ENCODE measurements at places on chromosomes 5 and 9.

DNA sequence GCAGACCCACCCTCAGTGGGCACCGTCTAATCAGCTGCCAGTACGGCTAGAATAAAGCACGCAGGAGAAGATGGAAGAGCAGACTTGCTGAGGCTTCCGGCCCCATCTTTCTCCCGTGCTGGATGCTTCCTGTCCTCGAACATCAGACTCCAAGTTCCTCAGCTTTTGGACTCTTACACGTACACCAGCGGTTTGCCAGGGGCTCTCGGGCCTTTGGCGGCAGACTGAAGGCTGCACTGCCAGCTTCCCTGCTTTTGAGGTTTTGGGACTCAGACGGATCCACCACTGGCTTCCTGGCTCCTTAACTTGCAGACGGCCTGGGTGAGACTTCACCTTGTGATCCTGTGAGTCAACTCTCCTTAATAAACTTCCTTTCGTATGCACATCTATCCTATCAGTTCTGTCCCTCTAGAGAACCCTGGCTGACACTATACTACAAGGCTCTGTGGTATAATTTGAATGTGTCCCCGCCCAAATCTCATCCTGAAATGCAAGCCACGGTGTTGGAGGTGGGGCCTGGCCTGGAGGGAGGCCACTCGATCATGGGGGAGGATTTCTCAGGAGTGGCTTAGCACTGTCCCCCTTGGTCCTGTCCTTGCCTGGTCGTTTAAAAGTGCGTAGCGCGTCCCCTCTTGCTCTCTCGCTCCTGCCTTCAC, 31.1 kb upstream of the NRARP start:
- DNase-seq = no peak

- DNase-seq = no peak
Observed at GRCh38 chr5:15943487-15943886, 236.1 kb downstream of the MARCHF11 start.

GRCh38 chr5:74140409-74140808, 500.1 kb downstream of the ENC1 start:
- DNase-seq = no peak

- no peak for DNase-seq
Observed at GRCh38 chr5:137022043-137022442, 477.1 kb downstream of the SPOCK1 start.

GRCh38 chr5:137051161-137051560, 448.0 kb downstream of the SPOCK1 start:
- no peak for DNase-seq

DNA sequence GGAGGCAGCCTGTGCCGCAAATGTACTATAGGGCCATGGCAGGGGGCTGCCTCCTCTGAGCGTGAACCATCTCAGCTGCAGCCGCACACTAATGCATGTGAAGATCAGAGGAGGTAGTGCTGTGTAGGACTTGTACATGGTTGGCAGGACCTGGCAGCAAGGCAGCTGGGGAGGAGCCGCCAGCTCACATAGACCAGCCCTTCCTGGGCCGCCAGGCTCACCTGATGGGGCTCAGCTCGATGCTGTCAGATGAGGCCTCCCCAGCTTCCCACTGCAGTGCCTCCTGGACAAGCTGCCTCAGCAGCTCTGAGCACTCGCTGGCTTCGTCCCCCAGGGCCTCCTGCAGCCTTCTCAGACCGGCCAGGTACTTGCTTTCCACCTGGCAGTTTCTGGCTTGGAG, 18.0 kb upstream of the CORO2A start:
- no peak for DNase-seq

DNA sequence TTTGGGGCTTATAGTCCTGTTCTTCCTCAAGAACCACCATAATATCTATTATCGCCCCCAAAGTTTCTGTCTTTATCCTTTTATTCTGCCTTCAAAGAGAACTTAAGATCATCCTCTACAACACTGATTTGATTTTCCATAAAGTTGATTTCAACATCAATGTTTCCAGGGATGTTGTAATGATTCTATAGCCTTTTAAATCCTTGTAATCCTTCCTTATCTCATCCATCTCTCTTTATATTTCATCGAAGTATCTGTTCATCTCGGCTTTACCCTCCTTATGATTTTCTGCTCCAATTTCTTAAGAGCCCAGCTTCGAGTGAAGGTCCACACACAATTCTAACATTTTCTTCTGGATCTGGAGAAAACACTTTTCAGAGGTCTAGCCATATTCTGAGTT, 218.4 kb downstream of the CDK5RAP2 start:
- DNase-seq = no peak

GRCh38 chr5:69024241-69024651, 69.6 kb upstream of the SLC30A5 start:
- DNase-seq = no peak

DNA sequence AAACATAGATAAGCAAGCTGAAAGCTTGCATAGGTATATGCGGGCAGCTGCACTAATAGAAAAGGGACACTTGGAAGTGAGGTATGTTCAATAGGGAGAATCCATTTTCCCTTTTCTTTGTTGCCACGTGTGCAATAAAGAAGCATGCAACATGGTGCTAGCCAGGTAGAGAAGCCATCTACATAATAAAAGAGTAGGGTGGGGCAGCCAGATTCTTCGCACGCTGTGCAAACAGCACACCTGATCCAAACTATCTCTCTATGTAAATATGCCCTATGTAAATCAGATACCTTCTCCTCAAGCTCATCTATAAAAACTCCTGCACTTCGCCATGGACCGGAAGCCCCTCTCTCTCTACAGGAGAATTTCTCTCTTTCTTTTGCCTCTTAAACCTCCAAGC, 91.9 kb upstream of the C9orf72 start:
- no peak for DNase-seq

GRCh38 chr9:96131825-96132224, 170.2 kb downstream of the HSD17B3 start:
- DNase-seq = no peak

DNA sequence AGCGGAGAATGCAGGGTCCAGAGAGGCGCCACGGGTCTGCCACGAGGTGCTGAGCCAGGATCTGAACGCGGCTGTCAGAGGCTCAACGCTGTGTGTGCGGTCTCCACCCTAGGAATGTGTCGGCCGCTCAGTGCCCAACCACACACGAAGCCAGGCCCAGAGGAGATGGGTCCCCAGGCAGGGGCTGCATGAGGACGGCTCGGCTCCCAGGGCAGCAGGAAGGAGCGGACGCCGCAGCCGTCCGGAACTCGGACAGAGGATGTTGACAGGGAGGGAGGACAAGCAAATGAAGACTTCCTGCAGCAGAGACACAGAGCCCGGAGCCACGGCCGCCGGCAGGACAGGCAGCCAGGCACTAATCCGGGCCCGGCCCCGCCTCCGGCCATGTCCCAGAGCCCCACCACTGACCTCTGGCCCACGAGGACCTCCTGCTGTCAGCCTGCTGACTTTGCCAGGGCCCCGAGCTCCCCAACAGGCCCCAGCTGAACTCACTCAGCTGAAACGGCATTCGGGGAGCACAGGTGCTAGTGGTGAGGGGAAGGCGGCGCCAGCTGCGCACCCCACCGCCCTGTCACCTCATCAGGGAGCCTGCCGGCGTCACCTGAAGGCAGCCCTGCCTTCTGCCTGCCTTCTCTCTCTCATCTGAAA, 12.7 kb downstream of the VAV2 start:
- no peak for DNase-seq

DNA sequence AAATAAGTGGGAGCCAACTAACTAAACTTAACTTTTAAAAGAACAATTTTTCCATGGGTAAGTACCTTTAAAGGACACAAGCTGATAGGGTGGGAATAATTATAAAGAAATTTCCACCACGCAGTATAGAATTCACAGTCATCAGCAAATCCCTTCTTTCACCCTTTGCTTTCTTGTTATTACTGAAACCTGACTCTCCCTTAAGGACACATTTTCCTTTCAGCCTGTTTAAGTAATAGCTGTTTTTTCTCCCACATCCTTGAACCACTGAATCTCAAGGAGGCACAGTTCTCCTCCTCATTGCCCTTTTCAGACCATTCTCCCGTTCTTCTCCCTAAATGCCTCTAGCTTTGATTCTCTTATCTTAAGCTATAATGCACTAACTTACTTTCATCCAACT, 6.3 kb downstream of the C5orf15 start:
- no peak for DNase-seq

DNA sequence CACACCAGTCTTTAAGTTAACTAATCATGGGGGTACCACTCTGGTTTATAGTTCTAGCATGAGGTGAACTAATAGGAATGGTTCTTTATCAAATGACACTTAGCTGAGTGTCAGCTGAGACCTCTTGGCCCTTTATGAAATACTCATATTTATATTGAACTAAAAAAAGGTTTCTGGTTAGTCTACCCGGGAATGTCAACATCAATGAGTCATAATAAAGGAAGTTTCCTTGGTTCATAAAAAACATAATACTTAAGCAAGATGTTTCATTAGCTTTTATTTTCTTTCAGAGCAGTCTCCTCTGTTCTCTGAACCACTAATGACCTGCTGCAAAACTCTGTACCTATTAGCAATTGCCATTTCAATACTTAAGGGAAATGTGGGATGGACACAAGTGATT, 13.7 kb downstream of the DAB2 start:
- DNase-seq = no peak

- DNase-seq = no peak
Observed at GRCh38 chr9:27423915-27424710, 100.0 kb upstream of the IFNK start.

- no peak for DNase-seq
Observed at GRCh38 chr5:137731176-137731575, 4.7 kb downstream of the KLHL3 start.

DNA sequence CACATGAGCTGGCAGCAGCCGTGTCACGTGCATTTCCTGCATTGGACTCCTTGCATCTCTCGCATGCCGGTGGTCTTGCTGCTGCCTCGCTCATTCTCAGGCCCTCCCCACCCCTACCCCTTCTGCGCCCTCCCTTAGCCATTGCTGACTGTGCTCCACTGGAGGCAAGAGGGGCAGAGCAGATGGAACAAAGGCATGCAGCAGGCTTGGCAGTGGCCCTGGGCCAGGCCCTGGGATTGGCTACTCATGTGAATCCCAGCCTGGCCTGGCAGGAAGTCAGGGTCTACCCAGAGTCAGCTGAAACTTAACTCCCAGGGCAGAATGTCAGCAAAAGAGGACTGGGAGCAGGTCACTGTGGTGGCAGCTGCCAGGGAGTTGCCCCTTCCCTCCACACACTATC, 62.3 kb downstream of the TSTD2 start:
- no peak for DNase-seq

DNA sequence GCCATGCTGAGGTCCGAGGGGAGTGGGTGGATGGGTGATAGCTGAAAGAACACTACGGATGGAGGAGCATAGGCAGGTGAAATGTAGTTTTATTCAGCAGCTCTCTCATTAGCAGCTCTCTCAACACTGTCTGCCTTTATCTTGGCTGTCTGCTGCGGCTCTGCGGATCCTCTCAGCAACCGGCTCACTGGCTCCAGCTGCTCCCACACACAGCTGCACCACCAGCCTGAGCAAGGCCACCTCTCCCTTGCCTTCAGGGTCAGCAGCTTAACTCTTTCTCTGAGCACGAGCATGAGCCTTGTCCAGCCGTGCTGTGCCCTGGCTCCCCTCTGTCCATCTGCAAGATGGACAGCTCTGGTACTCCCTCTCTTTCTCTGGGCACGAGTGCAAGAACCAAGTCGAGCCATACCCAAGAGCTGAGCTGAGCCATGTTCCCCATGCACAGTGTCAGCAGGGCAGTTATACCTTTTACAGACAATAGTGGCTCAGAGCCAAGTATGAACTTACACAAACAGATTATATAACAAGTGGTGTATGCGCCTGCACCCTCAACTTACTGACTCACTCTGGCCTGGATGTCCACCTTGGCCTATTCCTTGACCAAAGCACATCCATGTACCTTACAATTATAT, 108.5 kb downstream of the MACIR start:
- no peak for DNase-seq

GRCh38 chr5:67510204-67510603, 313.6 kb upstream of the CD180 start:
- no peak for DNase-seq

DNA sequence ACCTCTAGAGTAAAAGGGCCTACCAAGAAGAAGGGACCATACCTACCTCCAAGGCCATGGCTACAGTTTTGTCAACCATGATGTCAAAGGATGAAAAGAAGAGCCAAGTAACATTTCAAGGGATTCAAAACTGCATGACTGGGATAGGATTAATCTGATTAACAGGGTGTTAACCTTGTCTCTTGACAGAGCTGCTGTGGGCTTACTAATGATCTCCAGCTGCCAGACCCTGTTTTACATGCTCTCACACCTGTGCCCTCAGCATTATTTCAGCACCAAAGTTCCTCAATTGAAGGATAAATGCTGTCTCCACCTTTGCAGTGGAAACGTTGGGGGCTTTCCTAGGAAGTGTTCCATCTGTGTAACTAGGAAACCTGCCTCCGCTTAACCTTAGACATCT, 78.3 kb downstream of the DMAC1 start:
- no peak for DNase-seq

DNA sequence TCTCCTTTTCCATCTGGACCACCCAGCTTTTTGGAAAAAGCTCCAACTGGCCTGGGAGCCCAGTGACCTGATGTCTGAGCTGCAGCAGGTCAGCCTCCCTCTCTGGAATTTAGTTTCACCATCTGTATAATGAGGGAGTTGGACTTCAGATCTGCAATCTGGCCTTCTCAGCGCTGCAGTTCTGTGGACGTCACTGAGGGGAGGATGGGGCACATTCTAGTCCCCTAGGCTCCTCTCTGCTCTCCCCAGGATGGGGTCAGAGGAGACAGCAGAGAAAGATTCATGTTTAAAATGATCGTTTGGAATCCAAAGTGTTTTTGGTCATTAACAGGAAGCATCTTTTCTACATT, 10.2 kb downstream of the OR13J1 start:
- DNase-seq = no peak

DNA sequence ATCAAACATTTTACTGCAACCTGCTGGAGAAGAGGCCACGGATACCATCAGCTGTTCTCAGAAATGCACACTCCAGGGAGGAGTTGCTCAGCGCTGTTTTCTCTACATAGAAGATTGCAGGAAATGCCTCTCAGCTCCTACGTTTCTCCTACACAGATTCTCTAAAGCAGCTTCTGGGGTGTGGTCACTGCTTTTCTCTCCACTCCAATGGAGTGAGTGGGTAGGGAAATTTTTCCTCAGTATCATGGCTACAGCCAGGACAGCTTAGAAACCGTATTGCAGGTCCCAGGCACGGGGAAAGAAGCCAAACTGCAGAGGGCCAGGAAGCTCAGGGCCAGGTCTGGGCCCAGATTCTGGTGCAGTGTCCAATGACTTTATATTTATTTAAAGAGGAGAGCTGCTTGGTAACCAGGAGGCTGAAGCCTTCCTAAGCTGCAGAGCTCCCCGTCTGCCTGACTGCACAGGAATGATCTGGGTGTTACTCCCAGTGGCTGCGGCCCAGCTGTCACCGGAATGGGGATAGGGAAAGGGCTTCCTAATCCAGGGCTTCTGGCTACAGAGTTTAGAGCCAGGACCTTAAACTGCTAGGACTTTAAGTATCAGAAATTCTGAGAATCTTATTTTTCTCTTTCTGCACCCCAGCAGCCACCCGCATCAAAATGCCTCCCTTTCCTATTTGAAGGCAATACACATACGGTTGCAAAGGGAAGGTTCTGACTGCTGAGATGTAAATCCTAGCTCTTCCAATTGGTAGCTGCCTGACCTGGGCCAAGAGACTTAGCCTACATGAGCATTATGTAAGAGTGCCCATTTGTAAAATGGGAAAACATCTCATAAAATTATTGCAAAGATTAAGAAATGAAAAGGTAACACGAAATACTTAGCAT, 1.4 kb upstream of the SPTAN1 start:
- DNase-seq = no peak

Data from stimulated activated CD4-positive, alpha-beta T cell treated with anti-CD3 and anti-CD28 coated beads, Interleukin-12 subunit alpha, Interleukin-12 subunit beta, amount 100 ng/mL, for 24 hours (primary cell).